ENCODE measurements at places on chromosomes 12 and 14. TPM values are rescaled to one million over a fixed set of nuclear protein-coding genes. Genes with fewer than 3 reads are reported as not detected.

Gene BEGAIN
- not detected for total RNA-seq

- DNase-seq: no peak
These were observed 298.7 kb downstream of the RPL10L start for GRCh38 chr14:46352844-46353243.

DNA sequence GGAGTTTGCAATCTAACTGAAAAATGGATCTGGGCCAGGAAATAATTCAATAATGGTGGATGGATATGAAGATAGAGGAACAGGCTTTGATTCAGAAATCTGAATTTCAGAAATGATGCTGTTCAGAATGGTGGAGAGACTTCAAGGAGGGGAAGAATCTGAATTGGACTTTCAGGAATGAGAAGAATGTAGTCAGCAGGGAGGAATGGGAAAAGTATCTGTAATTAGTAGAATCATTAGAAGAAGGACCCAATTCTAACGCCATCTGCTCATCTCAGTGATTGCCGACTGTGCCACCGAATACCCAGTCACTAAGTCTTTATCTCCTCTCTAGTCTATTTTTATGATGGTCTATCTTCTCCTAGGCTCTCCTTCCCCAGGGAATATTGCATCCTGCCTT, 363.2 kb downstream of the GALC start:
- no peak for DNase-seq

GRCh38 chr12:76768576-76768975, 4.7 kb downstream of the ZDHHC17 start:
- no peak for DNase-seq

DNA sequence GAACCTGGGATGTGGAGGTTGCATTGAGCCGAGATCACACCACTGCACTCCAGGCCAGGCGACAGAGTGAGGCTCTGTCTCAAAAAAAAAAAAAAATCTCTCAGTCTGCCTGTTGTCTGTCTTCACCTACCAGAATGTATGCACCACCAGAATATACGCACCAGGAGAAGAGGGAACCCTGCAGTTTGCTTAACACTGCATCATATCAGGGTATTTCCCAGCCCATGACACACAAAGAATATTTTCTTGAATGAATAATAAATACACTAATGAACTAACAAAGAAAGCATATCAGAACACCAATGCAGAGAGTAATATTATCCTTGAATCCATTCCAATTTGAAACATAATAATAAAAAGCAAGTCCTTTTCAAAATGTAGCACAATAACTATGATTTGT, 44.2 kb upstream of the FOXN3 start:
- DNase-seq: no peak

DNA sequence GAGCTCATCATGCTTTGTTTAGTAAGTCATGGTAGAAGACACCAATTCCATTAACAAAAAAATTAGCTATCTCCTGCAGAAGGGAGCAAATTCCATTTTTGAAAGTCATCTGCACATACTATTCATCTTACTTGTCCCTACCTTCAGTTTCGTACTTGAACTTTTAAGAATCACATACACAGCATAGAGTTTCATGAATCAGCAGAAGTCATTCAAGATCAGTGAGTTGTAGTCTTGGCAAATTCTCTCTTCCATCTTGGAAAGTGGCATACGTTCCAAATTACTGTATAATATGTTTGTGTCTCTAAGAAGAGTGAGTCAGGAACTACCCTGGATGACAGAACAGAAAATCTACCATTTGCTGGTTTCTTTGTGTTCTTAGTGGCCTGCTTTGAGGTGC, 14.1 kb downstream of the VRK1 start:
- DNase-seq: no peak

GRCh38 chr14:78142998-78143397, 27.2 kb upstream of the NRXN3 start:
- DNase-seq: no peak

GRCh38 chr14:38567703-38568102, 311.8 kb upstream of the CLEC14A start:
- no peak for DNase-seq

- no peak for DNase-seq
These were observed 88.7 kb downstream of the CCDC91 start for GRCh38 chr12:28278960-28279359.

Data from Karpas-422 (cell line).